GM13976 (cell line): ENCODE measurements at places on chromosomes 3 and 15.
A peak's percentile ranks its signal among the peaks of the same experiment; 100 is the strongest.

GRCh38 chr15:100101426-100102089, 240.2 kb downstream of the ADAMTS17 start:
- DNase-seq = no peak

GRCh38 chr3:77329116-77329515, 289.2 kb downstream of the ROBO2 start:
- no peak for DNase-seq

- no peak for DNase-seq
Measured at GRCh38 chr3:183812761-183813445, 12.5 kb downstream of the MAP6D1 start.

DNA sequence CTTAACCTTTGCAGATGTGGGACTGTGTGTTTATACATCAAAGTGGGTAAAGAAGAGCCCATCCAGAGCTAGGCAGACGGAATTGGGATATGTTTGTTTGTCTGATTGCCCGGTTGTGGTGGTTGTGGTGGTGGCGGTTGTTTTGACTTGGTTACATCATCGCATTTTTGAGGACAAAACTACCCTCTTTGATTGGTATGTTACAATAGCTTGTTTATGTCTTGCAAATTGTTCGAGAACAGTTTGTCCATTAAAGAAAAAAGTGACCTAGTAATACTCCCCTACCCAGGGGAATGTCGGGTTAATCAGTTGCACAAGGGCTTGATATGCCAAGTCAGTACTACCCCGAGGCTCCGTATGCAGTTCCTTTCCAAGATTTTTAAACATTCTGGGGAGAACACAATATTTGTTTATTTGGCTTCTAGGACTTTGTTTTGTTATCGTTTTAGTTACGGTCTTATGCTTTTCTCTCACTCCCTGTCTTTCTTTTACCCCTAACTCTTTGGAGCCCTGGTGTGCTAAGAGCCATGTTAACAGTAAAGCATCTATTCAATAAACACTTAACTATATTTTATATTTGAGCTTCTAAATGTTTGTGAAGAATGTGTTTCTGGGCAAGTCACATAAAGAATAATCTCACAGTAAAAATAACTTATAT, 315.4 kb downstream of the LPP start:
- DNase-seq = no peak

DNA sequence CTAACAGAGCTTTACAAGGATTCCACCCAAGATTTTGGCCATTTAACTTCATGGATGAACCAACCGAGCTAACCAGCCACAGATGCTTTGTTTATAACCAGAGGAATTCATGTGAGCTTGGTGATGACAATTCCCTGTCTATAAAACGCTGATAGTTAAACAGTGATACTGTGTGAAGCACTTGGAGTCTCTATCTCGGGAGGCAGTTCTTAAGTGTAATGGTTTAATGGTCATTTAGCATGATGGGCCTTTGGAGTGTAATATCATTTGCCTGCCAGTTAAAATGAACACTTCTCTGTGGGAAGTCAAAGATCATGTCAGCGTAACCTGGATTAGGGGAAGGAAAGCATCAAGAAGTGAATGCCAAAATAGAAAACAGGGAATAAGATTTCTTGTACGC, 368.6 kb upstream of the THRB start:
- no peak for DNase-seq

GRCh38 chr3:2923390-2923789, 186.8 kb downstream of the IL5RA start:
- no peak for DNase-seq

DNA sequence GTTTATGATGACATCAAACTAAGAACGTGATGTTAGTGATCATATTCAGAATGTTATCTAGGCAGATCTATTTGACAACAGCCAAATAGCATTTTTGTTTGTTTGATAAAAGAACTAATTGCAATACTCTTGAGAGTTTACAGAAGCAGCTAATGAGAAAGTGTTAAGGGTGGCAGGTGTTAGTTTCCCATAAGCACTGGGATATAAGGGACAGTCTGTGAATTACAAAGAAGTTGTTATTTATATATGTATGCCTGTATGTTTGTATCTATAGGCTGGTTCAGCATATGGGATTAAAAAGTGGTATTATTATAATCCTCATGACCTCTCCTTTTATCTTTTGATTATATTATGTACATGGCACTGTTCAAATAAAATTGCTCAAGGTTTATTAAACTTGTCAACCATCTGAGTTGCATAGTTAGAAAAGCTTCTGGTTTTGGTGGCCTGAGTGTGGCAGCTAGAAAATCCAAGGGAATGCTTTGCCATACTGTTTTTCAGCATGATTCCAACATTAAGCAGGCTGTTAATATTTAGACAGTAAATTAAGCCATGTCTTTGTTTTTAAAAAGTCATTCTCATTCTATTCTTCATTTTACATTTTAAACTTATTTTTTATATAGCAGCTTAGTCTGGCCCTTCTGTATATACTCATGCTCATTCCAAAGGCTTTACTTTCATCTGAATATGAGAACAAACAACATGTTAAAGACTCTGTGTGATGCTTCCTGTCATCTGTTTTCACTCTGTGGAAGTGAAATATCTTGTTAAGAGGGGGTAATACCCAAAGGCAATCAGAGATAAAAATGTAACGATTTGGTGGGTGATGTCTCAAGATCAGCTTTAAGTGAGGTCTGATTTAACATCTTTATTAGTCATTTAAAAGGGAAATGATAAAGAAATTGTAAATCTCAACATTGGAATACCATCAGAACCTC, 13.1 kb downstream of the ROBO2 start:
- no peak for DNase-seq

DNA sequence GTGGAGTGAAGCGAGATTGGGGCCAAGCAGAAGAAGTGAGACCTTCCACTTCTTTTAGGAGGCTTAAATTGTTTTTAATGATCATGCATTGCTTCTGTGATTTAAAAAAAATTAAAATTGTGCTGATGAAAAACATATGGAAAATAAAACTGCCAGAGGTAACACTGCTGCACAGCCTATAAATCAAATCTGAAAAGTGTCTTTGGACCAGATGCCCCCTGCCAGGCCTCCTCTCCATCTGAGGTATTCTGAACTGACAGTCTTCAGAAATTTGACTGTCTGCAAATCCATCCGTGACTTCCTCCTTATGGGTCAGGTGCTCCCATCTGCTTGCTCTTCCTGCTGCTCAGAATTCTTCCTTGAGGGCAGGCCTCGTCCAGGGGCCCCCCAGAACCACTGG, 108.5 kb upstream of the NR2E3 start:
- no peak for DNase-seq

GRCh38 chr3:82177774-82178173, 416.3 kb upstream of the GBE1 start:
- no peak for DNase-seq

DNA sequence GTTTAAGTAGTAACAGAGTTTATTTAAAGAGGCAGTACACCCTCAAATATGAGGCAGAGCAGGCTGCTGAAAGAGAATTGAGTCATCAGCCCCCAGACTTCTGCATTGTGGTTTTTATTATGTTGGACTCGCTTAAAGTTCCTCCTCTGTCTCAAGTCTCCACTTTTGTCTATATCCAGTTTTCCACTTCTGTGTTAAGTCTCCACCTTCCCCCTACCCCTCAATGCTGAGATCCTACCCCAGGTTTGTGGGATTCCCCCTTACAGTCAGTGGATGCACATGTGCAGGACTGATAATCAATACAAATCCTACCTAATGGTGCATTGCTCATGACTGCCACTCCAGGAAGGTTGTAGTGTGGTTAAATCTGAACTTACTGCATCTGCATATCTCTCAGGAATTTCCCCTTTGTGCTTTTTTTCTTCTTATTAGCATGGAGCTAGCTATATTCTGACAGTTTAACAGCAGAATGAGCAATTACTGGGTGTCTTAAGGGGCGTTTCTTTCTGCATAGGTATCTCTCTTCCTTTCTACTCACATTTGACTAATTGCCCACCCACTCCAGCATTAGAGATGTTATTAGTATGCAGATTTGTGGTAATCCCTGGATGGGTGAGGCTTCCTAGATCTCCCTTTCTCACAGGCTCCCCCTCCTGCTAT, 11.9 kb upstream of the CD200R1L start:
- DNase-seq = no peak

DNA sequence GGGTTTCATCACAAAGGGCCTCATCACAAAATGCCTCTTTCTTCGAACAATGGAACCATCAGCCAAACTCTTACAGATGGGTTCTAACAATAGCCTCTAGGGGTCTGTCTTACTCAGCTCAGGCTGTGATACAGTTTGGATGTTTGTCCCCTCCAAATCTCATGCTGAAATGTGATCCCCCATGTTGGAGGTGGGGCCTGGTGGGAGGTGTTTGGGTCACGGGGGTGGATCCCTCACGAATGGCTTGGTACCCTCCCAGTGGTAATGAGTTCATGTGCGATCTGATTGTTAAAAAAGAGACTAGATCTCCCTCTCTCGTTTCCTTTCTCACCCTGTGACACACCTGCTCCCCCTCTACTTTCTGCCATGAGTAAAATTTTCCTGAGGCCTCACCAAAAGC, 47.9 kb upstream of the LIPC start:
- DNase-seq = no peak

DNA sequence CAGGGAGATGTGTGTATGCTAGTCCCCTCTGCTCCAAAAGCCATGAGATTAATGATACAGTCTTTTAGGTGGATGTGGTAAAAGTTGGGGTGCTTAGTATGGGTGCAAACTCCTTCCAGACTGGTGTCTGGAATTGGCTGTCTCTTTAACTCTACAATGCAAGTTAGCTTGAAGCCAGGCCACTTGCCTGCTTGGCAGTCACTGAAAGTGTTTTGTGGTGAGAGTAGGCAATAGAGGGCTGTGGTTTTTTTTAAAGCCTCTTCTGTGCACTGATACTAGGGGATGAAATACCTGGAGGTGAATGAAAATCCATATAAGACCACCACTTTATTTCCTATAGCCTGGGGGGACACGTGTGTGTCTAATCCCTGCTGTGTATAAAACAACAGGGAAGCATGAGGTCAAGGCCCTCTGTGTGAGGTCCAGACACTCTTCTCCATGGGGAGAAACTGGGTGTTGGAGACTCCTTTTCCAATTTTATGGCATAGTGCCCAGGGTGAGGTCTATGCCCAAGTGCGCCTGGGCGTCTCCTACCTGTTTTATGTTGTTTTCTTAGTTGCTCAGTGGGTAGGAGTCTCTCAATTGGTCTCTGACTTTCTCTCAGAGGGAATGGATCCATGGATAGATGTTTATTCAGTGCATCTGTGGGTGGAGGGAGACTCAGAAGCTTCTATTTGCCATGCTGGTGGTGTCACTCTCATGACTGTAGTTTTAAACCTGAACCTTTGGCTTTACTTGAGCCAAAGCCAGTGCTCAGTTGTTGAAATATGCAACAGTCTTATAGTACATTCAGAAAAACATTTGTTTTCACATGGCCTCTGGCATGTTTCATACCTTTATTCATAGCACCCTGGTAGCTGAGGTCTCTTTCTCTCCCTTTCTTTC, 327.8 kb upstream of the ATP11B start:
- DNase-seq = no peak

DNA sequence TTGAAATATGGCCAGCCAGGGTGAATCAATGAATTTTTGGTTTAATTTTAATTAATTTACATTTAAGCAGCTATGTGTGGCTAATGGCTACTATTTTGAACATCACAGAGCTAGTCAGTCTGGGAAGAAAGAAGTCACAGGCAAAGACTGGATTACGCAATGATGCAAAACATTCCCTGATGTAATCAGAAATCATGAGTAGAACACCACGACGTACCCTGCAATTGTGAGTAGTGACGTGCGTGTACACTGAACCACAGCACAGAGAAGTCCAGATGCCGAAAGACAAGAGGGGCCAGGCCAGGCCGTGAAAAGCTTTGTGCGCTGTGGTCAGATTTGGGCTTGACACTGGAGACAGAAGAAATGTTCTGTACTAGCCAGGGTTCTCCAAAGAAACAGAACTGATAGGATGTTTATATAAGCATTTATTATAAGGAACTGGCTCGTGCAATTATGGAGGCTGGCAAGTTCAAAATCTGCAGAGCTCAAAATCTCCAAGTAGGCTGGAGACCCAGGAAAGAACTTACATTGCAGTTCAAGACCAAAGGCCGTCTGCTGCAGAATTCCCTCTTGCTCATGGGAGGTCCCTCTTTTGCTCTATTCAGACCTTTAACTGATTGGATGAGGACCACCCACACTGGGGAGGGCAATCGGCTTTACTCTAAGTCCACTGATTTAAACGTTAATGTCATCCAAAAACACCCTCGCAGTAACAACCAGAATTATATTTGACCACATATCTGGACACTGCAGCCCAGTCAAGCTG, 44.6 kb downstream of the SH3BP5 start:
- no peak for DNase-seq

DNA sequence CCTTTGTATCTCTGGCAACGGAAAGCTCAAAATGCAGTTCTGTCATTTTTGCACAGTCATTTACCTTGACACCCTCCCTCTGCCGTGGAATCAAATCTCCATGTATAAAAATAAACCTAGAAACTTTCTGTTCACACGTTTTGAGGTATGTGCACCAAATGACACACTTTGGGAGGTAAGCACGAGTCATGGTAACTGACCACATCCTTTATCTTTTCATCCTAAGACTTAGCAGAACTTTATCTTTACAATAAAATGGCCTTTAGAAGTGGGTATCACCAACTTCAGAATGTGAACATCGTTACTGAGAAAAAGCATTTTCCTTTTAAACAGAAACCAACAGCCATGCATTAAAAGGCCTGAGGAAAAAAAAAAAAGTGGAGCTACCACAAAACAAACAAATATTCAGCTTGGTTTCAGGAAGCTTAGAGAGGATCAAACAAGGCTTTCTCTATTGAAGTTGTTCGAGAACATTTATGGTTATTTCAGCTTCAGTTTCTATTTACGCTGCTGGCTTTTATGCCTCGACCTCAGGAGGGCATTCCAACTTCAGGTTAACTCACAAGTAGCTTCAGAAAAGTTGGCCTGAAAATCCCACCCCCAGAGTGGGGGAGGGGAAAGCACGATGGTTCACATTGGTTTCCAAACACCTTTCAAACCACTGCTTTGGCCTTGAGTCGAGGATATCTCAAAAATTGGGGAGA, 171.1 kb upstream of the ICE2 start:
- DNase-seq = peak; percentile 14

DNA sequence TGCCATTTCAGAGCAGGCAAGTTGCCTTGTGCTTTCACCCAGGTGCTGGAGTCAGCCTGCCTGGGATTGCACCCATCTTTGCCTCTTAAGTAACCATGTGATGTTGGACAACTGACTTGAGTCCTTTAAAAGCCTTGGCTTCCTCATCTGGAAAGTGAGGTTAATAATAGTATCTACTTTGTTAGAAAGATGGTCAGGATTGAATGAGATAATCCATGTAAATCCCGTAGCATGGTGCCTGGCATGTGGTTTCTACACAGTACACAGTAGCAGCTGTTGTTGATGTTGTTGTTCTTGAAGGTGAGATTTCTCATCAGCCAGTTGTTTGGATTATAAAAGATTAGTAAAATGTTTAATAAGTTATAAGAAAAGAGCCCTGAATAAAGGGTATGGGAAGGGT, 48.8 kb downstream of the PSMD6 start:
- no peak for DNase-seq
